Activated CD4-positive, alpha-beta T cell treated with anti-CD3 and anti-CD28 coated beads, Interleukin-2, amount 10 ng/mL, durations not matched to agents 7 days and 5 days (primary cell): ENCODE measurements at places on chromosomes 2 and 18.
A peak's percentile ranks its signal among the peaks of the same experiment; 100 is the strongest.

DNA sequence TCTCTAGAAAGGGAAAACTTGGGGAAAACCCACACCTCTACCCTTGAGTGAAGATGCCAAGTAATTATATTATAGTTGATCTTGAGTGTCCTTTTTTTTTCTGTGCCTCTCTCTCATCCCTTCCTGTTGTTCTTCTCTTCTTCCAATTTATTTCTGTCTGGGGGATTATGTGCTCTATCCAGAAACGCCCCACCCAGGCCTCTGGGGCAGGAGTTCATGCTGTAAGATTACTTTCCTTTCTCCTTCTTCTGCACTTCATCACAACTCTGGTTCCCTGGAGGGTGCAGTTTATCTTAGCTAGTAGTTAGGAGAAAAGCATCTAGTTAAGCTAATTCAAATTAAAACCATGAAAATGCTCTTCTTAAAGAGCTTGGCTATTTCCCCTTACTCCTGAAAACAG is 30.3 kb upstream of the DNAJC27 start:
- DNase-seq, result no peak

DNA sequence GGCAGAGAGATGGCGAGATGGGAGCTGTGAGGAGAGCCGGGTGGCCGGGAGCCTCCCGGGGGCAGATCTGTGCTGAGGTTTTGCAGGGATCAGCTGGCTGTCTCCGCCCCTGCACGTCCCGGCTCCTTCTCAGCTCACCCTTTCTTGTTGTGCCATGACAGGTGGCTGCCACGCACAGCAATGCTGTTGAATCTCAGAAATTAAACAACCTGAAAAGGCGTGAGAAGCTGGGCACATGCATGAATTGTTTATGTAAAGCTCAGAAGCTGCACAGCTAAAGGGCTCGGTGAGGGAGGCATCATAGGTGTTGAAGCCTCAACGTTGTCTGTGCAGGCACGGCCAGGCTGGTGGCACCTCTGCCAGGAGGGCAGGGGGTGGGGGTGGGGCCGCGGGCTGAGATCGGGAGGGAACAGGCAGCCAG is 858 bp upstream of the RTP5 start:
- DNase-seq, result no peak

GRCh38 chr2:219285894-219286425 is 6.8 kb downstream of the DNAJB2 start:
- no peak for DNase-seq

- DNase-seq, result no peak
Observed at GRCh38 chr2:176461098-176461808, 192.0 kb downstream of the MTX2 start.

DNA sequence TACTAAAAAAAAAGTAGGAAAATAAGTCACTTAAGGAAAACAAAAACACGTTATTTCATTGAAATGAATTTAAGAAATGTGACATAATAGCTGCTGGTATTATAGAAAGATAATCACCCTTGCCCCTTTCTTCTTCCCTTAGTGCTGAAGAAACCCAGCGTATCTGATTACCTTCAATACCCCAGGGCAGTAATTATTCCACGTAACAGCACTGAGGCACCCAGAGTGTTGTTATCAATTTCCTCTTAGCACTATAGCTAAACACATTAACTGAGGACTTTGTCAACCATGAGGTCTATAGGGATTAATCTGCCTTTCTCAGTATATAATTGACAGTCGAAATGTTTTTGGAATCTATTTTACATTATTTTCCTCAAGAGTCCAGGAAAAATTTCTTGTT is 180.0 kb upstream of the NXPH2 start:
- DNase-seq, result no peak

- DNase-seq, result no peak
Observed at GRCh38 chr2:218813771-218814460, 17.7 kb downstream of the PRKAG3 start.

DNA sequence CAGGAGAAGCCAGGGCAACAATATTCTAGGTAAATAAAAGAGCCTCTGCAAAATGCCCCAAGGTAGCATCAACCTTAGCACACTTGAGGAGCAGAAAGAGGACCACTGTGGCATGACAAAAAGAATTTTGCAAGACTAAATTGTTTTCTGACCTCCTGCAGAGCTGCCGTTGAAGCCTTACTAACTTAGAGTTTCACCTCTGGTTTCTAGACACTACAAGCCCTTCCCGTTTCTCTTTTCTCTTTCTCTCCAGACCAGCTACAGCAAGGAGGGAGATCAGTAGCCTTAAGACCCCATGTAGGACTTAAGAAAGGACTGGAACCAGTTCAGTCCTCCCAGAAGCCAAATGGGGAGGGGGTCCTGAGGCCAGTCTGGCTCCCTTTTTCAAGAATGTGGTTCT is 73.3 kb upstream of the SP3 start:
- DNase-seq, result no peak

- no peak for DNase-seq
Observed at GRCh38 chr18:44107187-44107586, 573.5 kb upstream of the SETBP1 start.

- DNase-seq, result peak; percentile 56
Observed at GRCh38 chr2:197130318-197130717, 180.3 kb downstream of the ANKRD44 start.

DNA sequence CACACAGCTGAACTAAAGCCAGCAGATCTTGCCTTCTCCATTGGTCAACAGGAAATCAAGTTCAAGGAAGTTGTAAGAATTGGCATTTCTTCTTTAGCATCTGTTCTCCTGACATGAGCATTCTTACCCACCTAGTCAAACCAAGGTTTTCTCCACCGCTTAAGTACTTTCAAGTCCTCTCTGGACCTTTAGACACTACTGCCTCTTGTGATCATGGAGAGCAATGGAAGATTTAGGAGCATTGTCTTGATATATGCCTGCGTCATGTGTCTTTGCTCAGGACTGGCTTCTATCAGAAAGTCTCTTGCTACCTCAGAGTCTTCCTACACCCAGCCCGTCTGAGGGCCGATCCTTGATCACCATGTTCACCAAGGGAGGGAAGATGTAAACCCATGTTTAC is 262.2 kb downstream of the PHLPP1 start:
- no peak for DNase-seq

DNA sequence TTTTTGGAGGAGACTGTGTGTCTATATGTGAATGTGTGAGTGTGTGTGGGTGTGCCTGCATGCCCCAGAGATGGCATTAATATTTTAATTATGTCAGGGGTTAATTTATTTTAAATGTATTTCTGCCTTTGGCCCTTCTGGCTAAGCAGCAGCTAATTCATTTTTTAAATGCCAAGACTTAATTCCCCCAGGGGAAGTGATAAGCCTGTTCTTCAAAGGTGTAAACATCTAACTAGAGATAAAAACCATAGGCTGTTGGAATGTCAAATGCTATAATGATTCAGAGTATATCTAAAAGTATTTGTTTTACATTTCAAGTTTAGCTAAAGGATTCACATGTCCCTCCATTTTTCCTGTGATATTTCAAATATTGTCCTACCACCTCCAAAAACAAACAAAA is 184.7 kb downstream of the SPP2 start:
- no peak for DNase-seq

GRCh38 chr18:52312346-52312745 is 27.7 kb upstream of the DCC start:
- no peak for DNase-seq

DNA sequence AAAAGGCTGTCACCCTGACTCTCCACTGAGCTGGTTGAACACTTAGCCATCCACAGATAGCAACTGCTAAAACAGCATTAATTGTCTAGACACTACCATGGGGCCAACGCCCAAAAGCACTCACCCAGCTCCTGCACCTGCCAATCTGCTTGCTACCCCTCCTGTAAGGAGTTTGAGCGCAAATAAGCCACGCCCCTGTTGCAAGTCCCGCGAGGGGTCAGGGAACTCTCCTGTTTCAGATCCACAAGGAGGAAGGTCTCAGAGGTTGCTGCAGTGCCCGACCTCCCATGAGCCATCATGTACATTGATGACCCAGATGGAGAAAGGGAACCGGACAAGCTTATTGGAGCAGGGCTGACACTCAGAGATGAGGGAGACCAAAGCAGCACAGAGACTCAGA is 106.8 kb downstream of the ZNF516 start:
- no peak for DNase-seq

GRCh38 chr2:43448011-43448821 is 147.6 kb downstream of the THADA start:
- no peak for DNase-seq

GRCh38 chr2:6920743-6921064 is 3.5 kb downstream of the RNF144A start:
- DNase-seq, result no peak

DNA sequence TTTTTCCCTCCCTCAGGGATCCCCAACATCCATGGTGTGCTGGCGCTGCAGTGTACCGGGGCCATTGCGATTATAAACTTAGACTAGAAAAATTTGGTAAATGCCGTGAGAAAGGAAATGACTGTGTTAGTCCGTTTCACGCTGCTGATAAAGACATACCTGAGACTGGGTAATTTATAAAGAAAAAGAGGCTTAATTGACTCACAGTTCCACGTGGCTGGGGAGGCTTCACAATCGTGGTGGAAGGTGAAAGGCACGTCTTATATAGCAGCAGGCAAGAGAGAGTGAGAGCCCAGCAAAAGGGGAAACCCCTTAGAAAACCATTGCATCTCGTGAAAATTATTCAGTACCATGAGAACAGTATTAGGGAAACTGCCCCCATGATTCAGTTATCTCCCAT is 44.3 kb downstream of the NTSR2 start:
- DNase-seq, result no peak

DNA sequence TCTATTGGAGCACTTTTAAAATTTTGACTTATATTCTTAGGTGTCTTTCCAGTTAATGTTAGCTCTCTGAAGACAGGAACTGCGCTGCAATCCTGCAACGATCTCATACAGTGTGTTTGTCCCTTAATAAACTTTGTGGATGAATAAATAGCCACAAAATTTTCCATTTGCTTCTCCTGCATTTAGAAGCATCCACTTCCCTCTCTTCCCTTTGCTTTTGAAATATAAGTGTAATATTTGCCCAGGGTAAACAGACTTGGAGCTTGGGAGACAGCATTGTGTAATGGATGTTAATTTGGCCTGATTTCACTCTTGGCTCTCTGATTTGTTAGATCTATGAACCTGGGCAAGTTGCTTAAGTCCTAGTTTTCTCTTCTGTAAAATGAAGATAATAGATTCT is 58.2 kb upstream of the CD28 start:
- no peak for DNase-seq

- DNase-seq, result no peak
Observed at GRCh38 chr2:119256582-119256921, 32.9 kb downstream of the STEAP3 start.

GRCh38 chr18:6961331-6961730 is 156.3 kb downstream of the LAMA1 start:
- no peak for DNase-seq

- DNase-seq, result no peak
Observed at GRCh38 chr2:235643680-235644511, 150.1 kb downstream of the AGAP1 start.

- no peak for DNase-seq
Observed at GRCh38 chr2:108031471-108031941, 45.2 kb downstream of the SLC5A7 start.

GRCh38 chr2:65499216-65499615 is 66.8 kb upstream of the SPRED2 start:
- DNase-seq, result no peak

DNA sequence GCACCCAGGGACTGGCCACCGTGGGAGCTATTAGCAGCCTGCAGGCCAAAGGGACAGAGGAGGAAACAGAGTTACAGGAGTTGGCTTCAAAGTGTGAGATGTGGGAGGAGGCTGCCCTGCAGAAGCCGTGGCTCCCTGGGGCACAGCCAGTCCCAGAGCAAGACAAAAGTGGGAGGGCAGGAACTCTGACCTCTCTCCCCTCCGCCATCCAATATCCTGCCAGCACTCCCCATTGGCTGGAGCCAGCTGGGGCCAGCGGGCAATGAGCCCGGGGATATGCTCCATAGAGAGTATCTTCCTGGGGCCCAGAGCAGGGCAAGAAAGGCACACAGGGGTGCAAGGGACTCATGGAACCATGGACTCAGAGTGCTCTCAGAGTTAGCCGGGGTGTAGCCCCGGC is 143.1 kb downstream of the INHBB start:
- no peak for DNase-seq

DNA sequence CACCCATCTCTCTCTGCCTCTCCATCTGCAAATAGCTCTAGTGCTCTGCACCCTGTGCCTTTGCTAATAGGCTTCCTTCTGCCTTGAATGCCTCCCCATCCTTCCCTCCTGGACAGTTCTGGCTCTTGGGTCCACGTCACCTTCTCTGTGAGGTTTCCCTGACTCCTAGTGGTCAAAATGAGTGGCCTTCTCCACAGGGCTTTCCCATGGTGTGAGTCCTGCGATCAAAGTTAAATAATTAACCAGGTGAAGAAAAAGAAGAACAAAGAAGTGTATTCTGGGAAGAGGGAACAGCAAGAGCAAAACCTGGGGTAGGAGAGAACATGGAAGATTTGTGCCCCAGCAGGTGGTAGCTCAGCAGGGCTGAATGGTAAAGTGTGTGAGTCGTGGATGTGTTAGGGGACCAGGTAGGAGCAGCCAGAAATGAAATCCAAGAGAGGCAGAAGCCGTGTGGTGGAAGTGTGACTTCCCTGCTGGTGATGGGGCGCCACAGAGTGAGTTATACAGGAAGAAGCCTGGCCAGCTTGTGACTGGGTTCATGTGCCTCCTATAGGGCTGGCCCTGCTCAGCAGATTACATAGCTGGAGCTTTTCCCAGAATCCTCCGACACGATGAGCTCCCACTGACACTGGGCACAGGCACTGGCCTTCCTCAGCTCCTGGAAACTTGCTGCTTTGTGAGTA is 93.8 kb upstream of the LDAH start:
- DNase-seq, result no peak

DNA sequence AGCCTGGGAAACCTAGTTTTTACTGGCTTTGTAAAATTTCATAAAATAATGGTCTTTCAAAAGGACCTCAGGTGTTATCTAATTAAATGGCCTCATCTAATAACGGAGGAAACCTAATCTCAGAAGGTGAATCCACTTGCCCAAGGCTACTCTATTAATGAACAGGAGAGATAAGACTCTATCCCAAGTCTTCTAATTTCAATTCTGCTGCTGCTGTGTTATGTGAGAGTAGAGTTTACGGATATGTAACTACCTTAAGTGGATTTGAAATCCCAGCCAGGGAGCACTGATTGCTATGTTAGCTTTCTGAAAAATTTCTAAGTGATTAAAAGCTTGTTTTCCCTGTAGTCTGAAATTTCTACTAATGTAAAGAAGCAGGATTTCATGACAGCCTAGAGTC is 17.2 kb upstream of the ADCY3 start:
- DNase-seq, result no peak

- peak; percentile 74 for DNase-seq
Observed at GRCh38 chr2:106542746-106543359, 55.7 kb downstream of the CD8B2 start.

GRCh38 chr2:126858436-126858835 is 40.3 kb upstream of the TEX51 start:
- no peak for DNase-seq

- DNase-seq, result no peak
Observed at GRCh38 chr2:178884440-178884839, 77.2 kb upstream of the TTN start.
